ENCODE measurements at places on chromosomes 2 and 18. TPM values are rescaled to one million over a fixed set of nuclear protein-coding genes. Genes with fewer than 3 reads are reported as not detected.

The CCDC141 gene
- total RNA-seq, result not detected

DNA sequence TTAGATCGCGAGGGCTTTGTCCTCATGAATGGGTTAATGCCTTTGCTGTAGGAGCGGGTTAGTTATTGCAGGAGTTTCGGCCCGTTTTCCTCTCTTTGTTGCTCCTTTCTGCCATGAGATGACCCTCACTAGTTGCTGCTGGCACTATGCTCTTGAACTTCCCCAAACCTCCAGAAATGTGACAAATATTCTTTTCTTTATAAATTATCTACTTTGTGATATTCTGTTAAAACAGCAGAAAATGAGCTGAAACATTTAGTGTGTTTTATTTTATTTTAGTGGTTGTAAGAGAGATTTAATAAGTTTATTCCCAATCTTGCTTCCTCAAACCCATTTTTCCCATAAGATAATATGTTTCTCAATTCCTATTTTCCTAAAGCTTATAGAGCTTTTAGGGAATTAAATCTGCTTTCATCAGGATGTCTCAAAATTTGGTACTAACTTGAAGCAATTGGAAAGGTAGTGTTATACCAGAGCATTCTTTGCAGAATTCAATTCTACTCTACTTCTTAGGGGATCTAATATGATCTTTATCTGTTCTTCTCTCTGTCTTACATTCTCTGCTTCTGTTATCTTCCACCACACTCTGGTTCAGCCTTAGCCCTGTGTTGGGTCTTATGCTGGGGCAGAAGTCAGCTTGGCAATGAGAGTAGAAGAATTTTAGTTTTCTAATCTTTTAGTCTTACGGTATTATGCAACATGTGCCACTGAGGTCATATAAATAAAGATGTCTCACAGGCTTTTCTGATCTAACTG is 23.1 kb downstream of the DDX1 start:
- DNase-seq, result no peak

DNA sequence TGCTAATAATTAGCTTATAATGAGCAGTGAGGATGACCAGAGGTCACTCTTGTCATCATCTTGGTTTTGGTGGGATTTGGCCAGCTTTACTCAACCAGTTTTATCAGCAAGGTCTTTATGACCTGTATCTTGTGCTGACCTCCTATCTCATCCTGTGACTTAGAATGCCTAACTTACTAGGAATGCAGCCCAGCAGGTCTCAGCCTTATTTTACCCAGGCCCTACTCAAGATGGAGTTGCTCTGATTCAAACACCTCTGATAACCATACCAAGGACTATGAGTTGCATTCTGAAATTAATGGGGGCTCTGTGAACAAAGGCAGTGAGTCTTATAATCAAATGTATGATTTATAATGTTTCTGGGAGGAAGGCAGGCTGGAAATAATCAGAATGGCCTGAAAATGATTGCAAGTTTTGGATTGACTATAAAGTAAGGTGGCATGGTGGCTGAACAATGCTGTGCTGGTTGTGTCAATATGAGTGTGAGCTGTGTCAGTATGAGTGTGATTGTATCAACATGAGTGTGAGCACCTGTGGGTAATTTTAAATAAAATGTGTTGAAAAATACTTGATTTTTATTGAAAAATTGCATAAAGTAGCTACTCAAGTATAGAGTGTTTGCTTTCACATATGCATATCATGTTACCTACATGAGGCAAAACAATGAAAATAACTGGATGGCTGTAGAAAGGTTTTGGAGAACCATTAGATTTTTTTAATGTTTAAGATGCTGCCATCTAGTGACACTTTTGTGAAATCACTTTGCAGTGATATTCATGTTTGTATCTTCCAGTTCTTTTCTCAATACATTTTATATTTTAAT is 103.0 kb downstream of the KYNU start:
- peak; percentile 53 for DNase-seq

The CYP27A1 gene
- not detected for total RNA-seq

The DLGAP1 gene
- not detected for total RNA-seq

DNA sequence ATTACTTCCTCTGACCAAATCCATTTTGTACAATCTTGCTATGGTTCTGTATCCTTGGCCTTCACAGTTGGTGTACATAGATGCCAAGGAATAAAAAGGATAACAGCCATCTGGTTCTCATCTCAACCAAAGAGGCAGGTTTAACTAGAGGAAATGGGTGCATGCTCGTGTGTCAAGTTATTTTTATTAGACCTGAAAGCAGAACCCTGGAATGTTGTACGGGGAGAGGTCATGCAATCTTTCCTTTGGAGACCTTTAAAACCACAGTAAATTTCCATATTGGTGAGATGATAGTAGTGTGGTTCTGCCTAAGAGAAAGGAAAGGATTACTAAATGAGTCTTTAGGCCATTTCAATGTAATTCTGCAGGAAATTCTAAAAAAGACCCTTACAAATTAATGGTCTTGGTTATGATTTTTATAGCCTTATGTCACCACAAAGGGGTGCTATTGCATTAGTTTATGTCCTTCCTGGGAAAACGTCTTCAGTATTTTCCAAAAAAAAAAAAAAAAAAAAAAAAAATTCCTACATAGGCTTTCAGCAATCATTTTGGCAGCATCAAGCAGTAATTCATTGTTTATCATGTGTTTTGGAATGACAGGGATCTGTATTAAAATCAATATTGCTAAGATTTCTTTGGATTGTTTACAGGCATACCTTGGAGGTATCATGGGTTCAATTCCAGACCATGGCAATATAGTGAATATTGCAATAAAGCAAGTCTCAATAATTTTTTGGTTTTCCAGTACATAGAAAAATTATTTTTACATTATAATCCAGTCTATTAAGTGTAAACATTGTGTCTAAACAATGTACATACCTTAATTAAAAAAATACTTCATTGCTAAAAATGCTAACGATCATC is 270.8 kb downstream of the NYAP2 start:
- DNase-seq, result peak; percentile 37

- DNase-seq, result no peak
Measured at GRCh38 chr18:12001421-12001820, 20.1 kb downstream of the IMPA2 start.

The MEP1B gene
- not detected for total RNA-seq

The ZNF521 gene
- total RNA-seq, result 19.9 TPM

The EFR3B gene
- total RNA-seq, result 5.6 TPM

GRCh38 chr18:29652797-29653196 is 1389.7 kb downstream of the DSC3 start:
- DNase-seq, result peak; percentile 13

- DNase-seq, result no peak
Measured at GRCh38 chr18:34117319-34117718, 107.4 kb downstream of the NOL4 start.

DNA sequence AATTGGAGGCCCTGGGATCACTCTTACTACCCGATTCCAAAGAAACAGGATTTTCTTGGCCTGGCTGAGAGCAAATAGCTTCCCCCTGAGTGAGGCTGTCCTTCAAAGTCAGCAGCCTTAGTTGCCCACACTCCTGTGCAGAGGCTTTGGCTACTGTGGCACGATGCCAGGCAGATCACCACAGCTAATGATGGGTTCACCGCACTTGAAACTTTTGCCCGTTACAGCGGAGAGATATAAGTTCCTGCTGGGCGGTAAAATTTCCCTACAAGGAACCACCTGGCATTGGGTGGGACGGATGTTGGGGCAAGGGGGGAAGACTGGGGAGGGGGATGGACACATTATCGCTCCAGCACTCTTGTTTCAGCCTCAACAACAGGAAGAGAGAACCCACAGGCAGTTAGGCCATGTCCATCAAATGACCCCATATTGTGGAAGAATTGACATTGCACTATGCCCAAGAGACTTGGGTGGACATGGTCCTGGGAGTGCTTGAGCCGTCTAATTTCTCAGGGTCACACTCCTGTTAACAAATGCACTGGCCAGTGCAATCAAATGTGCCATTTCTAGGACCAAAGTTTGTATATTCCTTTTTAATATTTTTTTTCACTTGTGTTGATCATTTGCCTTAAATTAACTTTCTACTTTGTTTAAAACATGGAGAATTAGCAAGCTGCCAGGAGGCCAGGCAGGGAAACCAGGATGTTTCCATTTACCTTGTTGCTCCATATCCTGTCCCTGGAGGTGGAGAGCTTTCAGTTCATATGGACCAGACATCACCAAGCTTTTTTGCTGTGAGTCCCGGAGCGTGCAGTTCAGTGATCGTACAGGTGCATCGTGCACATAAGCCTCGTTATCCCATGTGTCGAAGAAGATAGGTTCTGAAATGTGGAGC is 4.4 kb downstream of the IL1B start:
- DNase-seq, result no peak

The THSD7B gene
- 0.77 TPM for total RNA-seq

GRCh38 chr18:3447068-3447894 is 2.7 kb upstream of the TGIF1 start:
- peak; percentile 50 for DNase-seq

The STEAP3 gene
- 67.8 TPM for total RNA-seq

The KCNE4 gene
- total RNA-seq, result not detected

- no peak for DNase-seq
Measured at GRCh38 chr2:196172951-196173350, 1.6 kb upstream of the STK17B start.

DNA sequence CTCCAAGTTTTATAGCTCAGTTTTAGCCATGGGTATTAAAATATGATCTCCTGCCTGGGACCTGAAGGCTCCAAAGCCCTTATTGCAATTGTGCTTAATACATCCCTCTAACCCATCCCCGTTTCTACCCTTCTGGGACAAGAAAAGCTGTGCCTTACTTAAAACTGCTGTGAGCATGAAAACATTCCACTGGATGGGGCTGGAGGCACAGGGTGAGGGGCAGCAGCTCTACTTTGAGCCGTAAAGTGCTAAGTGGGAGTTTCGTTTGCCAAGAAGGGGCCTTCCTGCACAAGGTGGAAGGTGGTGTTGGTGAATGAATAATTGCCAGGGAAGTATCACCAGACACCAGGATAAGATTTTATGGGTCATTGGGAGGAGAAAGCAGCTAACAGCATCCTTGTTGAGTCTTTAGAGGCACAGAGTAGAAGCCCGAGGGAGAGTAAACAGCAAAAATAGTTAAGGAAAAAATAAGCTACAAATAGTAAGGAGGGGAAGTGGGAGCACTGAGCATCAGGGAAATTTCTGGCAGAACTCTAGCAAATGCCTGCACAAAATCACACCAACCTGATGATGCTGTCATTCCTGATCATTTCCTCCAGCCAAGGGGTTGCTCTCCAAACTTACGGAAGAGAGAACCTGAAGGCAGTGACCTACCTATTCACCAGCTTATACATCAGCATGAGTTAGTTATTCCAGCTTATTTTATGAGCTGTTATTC is 218.4 kb downstream of the MREG start:
- DNase-seq, result no peak

The MYCN gene
- not detected for total RNA-seq
